Hepatic stellate cell (primary cell): ENCODE measurements at places on chromosomes 3 and 15.

DNA sequence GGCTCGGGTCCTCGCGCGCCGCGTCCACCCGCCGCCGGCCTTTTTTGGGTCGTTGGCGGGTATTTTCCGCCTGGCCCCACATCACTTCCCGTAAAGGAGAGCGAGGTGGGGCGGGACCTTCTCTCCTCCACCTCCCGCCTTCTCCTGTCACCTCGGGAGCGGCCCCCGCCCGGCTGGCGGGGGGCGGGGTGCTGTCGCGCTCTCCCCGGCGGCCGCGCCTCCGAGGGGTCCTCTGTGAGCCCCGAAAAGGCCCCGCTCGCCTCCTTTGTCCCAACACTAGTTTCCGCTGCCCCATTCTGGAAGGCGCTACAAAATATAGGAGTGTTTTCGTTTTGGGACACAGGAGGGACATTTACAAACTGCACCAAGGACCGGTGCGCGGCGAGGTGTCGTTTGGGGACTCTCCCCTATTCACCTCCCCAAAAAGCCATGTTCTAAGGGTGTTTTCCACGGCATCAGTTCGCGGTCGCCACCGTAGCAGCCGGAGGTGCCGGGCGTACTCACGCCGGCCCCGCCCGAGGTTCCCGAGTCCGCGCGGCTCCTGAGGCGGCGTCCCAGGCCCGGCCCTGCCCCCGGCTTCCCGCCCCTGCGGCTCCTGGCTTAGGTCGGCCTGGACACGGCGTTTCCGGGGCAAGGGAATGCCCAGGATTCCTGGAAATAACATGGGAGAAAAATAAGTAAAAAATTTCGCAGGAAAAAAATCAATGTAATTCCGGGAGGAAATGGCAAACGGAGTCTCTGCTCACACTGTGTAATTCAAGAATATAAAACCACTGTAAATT lies at the start of gene RAB27A:
Gene RAB27A (minus strand): TSS at position 68 of the 782 bp plus-strand sequence. CDS start 54,879 bp downstream, outside the sequence.
- peak; percentile 77 for DNase-seq

DNA sequence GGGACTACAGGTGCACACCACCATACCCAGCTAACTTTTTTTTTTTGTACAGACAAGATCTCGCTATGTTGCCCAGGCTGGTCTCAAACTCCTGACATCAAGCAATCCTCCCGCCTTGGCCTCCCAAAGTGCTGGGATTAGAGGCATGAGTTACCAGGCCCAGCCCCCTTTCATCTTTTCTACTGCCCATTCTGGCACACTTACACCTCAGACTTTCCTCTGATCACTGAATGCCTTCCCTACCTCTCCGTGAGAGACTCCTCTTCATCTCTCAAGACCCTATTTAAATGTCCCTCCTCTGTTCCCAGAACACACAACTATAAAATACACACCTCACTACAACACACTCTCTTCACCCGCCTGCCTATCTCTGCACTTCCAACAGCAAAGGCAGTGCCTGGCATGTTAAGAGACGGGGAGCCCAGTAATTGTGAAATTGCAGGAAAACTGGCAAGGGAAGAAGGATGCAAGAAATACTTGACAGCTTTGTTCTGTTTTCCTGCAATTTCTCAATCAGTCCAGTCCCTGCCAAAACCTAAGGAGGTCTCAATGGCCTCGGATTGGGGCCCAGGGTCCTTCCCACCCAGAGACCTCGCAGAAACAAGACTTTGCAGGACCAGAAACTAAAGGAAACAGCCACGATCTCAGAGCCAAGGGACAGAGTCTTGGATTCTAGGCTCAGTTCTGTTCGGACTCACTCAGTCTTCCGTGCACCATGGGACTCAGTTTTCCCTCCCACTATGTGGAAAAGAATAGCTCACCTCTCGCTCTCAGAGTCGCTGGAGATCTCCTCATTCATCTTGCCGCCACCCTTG lies 849 bp downstream of the RRP9 start:
- DNase-seq = no peak

GRCh38 chr3:186532598-186533072 lies 11.5 kb downstream of the CRYGS start:
- DNase-seq = no peak

GRCh38 chr15:82021992-82022391 lies 23.8 kb downstream of the MEX3B start:
- no peak for DNase-seq

GRCh38 chr15:81914734-81915256 lies 131.0 kb downstream of the MEX3B start:
- no peak for DNase-seq

- DNase-seq = no peak
These were observed 71.0 kb upstream of the ARHGEF26 start for GRCh38 chr3:154050216-154050615.

GRCh38 chr3:5165698-5166097 lies 21.8 kb upstream of the EDEM1 start:
- DNase-seq = no peak

- DNase-seq = no peak
These were observed 27.5 kb upstream of the THRB start for GRCh38 chr3:24522146-24522579.

DNA sequence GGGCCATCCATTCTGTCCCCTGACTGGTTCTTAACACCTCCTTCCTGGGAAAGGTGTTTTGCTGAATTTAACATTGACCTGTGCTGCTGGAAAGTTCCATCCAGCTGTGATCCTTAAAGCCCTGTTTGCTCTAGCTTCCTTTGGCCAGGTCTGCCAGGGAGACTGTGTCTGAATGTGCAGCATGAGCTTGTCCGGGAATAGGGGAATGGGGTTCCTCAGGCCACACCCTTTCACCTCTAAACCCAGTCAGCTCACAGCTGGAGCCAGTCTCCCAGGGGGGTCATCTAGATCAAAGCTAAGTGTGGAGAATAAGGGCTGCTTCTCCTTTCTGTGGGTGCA lies 174.3 kb downstream of the CHDH start:
- no peak for DNase-seq

GRCh38 chr3:172939651-172940293 lies 189.2 kb downstream of the ECT2 start:
- no peak for DNase-seq

- DNase-seq = no peak
These were observed 53.1 kb downstream of the BOC start for GRCh38 chr3:113264283-113265131.

- peak; percentile 20 for DNase-seq
These were observed 119.0 kb upstream of the RASGRP1 start for GRCh38 chr15:38683382-38684242.

- no peak for DNase-seq
These were observed 233.0 kb downstream of the EPHA3 start for GRCh38 chr3:89340408-89340807.

DNA sequence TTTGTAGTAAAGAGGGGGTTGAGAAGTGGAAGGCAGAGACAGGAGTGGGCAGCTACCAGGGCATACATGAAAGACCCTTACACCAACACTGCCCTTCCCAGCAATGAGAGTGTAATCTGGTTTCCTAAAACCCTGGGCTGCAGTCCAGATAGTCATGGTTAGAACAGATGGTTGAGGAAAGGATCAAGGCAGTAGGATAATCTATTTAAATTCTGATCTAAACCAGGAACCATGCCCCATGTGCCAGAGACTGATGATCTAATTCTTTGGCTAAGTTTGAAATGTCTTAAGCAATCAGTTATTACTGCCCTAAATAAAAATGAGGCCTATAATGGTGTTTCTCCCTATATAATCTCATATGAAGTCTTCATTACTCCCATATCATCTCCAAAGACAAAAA lies 59.6 kb downstream of the PRTG start:
- DNase-seq = no peak

DNA sequence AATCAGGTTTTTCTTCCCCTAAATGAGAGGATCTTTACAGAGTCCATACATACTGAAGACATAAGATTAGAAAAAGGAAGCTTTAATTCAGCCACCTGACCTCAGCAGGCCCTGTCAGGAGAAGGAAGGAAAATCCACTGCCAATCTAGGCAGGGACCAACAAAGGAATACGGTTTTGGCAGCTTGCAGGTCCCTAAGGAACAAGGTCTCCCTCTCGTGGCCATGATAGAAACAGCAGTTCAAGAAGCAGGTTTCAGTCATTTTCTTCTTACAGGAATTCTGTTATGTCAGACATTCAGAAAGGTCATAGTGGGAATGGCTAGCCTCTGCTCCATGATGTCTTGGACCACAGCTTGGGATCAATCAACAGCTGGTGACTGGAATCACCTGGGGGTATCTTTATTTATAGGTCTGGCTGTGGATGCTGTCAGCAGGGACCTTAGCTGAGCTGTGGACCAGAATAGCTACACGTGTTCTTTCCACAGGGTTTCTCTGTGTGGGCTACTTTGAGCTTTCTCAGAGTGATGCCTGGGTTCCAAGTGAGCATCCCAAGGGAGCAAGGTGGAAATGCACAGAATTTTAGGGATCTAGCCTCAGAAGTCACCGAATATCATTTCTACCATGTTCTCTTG lies 9.4 kb upstream of the CMSS1 start:
- DNase-seq = peak; percentile 41

DNA sequence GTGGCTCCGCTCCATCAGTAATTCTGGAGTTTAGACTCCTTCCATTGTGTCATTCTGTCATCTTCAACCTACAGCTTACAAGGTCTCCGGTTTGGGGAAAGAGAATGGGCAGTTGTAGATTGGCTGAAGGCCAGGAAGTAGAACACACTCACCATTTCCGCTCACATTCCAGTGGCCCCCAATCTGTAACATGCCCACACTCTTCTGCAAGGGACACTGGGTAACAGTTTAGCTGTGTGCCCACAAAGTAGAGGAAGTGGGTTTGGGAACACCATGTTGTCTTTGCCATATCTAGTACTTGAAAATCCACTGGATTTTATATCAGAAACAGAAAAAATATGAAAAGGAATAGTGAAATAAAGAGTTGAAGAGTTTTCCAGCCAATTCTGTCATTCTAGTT lies 153.5 kb downstream of the SV2B start:
- no peak for DNase-seq

GRCh38 chr3:141681390-141681780 lies 56.7 kb upstream of the RNF7 start:
- DNase-seq = no peak

DNA sequence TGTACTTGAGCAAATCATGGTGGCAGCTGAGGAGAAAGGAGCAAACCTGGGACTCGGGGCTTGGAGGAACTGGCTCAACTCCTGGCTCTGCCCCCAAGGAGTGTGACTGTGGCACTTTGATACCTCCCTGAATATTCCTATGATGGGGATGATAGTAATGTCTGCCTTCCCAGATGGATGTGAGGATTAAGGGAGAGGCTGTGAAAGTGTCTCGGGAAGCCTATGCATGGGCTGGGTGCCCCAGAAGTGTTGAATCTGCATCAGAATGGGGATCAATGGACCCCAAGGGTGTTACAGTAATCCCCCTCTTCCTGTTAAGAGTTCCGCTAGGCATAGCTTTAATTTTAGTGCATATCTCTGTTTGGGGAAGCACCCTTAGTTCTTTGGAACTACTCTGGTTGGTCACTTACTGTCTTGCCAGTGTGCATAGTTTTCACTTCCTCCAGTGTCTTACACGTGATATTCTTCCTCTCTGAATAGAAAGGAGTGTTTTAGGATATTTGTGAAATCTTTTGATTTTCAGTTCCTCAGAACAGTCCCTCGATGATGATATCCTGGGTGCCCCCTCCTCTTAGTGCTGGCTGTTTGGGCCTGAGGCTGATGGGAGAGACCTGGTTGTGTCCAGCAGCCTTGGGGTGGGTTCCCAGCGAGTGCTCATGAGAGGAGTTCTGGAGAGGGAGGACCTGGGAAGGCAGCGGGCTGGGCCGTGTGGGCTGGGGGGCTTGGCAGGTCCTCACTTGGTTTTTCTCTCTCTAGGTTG lies 97.5 kb downstream of the CHDH start:
- no peak for DNase-seq

DNA sequence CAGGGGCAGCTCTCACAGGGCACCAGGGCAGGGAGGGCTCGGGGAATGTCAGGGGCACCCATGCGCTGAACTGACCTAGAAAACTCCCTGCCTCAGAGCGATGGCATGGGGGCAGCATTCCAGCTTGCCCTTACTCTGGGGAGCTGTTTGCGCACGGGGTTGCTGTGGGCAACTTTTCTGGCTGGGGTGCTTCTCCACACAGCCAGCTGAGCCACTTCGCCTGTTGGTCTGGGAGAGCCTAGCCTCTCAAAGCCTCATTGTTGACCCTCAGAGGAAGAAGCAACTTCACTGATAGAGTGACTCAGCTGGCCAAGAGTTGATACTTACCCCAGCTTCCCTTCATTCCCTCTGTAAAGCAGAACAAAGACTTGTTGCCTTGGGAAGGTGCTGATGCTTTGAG lies 42.6 kb upstream of the MRPS22 start:
- DNase-seq = no peak

GRCh38 chr3:15148614-15149013 lies 49.7 kb upstream of the RBSN start:
- DNase-seq = no peak

- no peak for DNase-seq
These were observed 200.2 kb downstream of the KCNH8 start for GRCh38 chr3:19348500-19348899.

DNA sequence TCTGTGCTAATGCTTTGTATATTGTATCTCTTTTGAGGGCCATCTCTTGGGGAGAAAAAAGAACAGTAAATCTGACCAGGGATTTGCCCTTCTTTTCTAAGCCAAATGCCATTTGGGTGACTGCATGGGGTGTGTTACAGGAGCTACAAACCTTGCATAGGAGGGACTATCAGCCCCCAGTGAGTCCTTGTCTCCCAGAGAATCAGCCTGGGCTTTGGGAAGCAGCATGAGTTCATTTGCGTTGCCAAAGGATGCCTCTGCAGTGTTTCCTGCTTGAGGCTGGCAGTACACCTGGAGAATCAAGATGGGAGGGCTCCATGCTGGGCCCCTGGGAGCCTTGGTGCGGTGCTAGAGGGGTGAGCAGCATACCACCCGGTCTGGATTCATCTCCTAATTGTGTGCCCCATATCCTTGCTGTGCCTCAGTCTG lies 49.6 kb upstream of the POLG start:
- DNase-seq = no peak

GRCh38 chr3:179297971-179298725 lies 24.7 kb upstream of the ZNF639 start:
- DNase-seq = no peak

DNA sequence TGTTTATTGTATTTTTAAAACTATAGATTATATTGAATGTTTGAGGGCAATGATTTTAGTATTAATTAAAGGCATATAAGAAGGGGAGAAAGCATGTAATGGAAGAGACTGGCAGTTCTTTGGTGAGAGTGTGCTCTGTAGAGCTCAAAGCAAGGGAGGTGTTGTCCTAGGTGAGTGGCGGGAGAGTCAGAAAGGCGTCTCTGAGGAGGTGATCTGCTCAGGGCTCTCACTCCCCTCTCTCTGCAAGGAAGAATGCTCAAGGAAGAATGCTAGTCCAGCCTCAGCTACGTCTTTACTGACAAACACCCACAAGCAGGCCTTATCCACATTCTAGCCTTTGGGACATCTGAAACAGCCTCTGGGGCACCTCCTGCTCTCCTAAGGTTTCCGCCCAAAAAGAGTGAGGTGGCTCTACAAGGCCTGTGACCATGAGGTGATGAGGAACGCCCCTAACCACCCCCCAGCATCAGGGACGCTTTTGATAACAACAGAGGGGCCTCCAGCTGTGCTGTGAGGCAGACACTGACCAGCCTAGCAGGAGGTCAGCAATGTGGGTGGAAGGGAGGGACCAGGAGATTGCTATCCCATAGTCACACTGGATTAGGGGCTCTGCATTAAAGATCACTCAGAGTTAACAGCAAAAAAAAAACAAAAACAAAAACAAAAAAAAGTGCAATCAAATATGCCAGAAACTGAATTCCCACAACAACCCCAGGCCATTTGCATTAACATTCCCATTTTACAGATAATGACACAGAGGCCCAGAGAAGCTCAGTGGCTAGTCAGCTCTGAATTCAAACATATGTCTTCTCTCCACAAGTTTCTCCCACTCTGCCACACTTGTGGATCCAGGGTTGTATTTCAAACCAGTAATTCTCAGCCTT lies 202.2 kb upstream of the CTNNB1 start:
- DNase-seq = no peak
